GM04503 (cell line): ENCODE measurements at places on chromosomes 11 and 22.

DNA sequence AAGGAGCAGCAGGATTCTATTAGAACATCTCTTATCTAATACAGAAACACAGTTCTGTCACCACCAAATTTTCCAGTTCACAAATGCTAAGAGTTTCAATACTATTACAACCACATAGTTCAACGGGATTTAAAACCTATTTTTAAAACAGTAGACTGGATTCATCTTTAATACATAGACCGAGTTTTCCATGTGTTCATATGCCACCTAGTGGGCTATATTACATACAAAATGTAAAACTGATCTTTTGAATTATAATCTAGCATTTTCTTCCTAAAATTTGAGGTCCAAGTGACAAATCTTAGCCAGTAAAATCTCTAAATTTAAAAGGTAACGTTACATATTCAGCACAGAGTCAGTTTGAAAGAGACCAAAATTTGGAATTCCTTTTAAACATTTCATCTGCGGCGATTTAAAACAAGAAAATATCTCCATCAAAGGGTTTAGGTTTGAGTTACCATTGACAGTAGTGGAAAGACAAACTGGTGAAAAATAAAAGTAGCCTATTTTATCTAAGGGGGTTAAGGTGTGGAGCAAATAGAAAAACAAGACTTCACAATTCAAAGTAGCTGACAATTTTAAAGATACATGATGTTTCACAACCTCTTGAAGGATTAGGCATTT is 269.3 kb upstream of the MPPED2 start:
- no peak for DNase-seq

DNA sequence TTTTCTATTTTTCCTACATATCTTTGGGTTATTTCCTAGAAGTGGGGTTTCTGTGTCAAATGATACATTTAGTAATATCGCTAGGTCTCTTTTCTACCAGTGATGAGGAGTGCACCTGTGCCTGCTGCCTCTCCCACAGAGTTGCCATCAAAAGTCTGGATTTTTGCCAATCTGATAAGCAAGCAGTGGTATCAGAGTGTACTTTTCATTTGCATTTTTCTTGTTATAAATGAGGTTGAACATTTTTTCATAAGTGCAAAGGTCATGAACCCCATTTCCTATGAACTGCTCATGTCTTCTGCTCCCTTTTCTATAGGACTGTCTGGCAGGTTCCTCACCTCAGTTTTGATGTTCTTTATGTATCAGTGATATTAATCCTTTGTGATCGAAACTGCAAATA is 1.7 kb downstream of the TRPM5 start:
- DNase-seq, result no peak

DNA sequence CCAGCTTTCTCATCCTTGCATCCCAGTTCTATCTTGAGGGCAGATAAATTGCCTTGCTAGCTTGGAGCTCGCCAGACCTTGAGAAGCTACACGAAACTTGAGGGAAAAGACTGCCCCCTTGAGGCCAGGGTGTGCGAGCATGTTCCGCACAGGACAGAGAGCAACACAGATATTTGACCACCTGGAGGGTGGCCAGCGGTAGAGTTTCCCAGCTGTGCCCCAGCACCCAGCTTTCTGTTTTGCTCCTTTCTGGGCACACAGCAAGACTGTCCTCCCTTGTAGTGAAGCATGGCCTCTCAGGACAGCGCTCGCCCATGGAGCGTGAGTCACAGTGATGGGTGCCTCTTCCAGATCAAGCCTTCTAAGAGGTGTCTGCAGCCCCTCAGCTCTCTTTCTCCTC is 23.5 kb downstream of the SPATA19 start:
- DNase-seq, result no peak

GRCh38 chr11:27618281-27618915 is 81.9 kb downstream of the BDNF start:
- no peak for DNase-seq

DNA sequence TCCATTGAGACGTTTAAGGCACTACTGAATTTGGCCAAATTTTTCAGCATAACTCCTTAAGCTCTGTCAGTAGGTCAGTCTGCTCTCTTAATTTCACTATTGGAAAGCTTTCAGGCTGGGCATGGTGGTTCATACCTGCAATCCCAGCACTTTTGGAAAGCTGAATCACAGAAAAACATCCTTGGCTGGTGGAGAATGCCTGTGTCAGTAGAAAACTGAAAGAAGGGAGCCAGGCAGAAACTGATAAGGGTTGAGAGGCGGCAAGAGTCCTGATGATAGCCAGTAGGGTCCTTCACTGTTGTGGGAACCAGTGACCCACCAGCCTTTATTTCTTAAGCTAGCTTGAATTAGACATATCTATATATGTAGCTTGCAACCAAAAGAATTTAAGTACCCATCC is 22.6 kb downstream of the NEU3 start:
- no peak for DNase-seq

GRCh38 chr11:47550288-47551047 is 2.5 kb downstream of the CELF1 start:
- no peak for DNase-seq

GRCh38 chr11:77602381-77603088 is 12.8 kb downstream of the AQP11 start:
- DNase-seq, result peak; percentile 76

DNA sequence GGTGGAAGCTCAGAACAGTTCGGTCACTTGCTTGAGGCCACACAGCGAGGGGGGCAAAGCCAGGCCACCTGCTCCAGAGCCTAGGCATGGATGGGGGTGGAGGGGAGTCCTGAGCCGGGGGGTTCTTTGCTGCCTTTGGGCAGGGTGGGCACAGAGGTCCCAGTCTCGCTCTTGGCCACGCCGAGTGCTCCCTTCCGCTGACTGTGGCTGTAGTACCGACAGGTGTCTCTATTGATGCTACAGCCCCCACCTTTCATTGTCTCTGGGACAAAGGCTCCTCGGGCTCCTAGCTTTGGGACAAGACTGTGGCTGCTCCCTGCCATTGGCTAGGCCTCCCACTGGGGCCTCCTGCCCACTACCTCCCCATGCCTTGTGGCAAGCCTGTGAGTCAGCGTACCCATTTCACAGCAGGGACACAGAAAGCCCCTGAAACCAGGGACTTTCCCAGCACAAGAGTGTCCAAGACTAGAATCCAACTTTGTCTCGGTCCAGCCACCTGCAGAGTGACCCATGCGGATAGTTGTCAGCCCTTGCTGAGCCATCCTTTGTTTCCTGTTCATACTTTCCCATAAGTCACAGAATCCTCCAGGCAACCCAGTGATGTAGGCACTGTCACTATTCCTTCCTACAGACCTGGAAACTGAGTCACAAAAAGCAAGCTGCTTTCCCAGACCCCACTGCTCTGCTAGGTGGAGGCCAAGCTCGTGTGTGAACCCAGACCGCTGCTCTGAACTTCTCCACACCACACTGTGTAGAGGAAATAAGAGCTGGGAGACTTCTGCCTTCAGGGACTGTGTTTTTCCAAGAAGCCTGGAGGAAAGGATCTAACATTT is 17.2 kb downstream of the MYEOV start:
- no peak for DNase-seq
